Activated T-cell treated with anti-CD3 and anti-CD28 coated beads for 1 hour (primary cell): ENCODE measurements at places on chromosomes 5 and 9.

DNA sequence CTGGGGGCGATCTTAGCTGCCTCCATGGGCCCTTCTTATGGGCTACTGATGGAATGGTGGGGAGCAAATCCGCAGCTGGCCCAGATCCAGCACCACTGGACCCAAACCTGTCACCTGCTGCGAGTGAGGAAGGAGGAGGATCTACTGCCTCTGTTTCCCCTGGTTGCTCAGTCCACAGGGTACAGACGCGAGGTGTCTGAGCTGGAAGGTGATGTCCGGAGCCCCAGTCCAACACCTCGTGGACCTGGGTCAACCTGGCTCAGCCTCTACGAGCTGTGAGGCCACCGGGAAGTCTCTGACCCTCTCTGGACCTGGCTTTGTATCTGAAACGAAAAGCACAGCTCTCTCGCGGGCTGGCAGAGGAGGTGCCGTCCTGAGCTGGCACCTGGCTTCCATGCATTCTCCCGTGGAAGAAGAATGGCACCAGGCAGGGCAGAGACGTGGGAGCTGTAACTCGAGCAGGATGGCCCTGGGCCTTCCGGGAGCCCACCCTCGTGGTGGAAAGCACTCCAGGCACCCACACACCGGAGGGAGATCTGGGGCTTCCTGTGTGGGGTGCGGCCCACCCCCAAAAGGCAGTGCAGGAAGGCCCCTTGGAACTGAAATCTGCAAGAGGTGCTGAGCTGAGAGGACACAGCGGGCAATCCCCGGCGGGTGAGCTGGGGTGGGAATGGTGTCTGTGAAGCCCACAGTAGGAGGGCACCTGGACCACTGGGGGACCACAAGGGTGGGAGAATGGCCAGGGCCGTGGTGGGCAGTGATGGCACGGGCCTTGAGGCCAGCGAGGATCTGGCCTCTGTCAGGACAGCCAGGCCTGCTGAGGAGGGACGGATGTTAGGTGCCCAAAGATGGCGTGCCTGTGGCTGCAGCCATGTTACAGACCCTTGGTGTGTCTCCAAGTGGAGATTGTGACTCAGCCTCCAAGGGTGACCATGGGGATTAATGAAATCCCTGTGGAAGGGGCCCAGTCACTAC, 133.4 kb downstream of the OLFM1 start:
- DNase-seq, result no peak

GRCh38 chr5:24547132-24547531, 97.6 kb downstream of the CDH10 start:
- DNase-seq, result no peak

DNA sequence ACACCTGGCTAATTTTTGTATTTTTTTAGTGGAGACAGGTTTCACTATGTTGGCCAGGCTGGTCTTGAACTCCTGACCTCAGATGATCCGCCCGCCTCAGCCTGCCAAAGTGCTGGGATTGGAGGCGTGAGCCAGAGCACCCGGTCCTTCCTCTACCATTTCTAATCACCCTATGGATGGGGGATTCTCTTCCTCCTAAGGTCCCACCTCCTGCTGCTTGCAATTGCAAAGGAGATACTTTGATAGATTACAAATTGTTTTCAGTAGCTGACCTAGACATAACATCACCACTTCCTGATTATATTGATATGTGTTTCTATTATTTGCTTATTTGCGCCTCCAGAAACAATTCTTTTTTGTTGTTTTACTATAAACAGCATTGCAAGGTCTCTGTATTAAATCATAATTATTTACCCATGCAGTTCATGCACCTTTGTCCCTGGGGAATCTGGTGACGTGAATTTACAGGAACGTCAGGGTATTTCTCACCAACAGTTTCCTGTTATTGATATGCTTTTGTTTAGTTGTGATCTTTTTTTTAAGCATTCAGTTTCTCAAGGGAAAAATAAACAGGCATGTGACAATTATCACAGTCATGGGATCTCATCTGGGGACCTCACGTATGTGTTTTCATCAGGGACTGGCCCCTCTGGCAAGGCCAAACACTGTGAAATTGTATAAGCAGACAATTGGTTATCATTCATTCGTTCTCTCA, 43.2 kb downstream of the ESM1 start:
- no peak for DNase-seq

DNA sequence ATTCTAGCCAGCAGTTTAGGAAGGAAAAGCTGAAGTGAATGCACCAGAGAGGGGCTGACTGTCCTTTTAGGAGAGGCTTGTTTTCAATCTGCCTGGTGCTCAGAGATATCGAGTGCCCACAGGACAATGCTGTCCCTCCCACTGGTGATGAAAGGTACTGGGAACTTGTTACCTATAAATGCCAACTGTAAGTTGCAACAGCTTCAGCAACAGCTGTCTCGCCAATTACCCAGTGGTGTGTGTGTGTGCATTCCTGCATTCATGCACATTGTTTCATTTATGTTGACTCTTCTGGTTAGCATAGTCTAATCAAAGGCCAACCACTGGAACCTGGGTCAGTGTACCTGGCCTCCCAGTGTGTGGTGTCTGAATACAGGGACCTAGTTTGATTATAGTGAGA, 161.1 kb downstream of the CSNK1G3 start:
- DNase-seq, result no peak

GRCh38 chr9:77161191-77161590, 16.1 kb upstream of the VPS13A start:
- DNase-seq, result no peak

GRCh38 chr5:8094304-8094703, 225.4 kb downstream of the MTRR start:
- DNase-seq, result no peak

DNA sequence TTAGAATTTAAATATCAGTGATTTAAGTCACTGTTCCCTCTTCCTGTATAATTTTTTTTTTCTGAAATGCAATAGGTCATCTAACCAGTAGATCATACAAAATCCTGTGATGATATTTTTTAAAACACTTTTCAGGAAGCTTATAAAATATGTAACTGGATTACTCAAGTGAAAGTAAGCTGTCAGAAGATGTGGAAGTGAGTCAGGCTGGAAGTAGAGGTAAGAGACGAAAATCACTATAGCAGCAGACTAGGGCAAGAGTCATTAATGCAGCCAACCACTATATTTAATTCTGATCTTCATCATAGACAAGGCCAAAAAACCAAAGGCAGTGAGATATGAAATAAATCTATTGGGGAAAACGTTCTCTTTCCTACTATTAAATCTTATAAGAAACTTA, 65.7 kb upstream of the C6 start:
- DNase-seq, result no peak

- no peak for DNase-seq
Observed at GRCh38 chr5:7894860-7895259, 25.9 kb downstream of the MTRR start.

- DNase-seq, result no peak
Observed at GRCh38 chr5:16978296-16978695, 42.2 kb upstream of the MYO10 start.

DNA sequence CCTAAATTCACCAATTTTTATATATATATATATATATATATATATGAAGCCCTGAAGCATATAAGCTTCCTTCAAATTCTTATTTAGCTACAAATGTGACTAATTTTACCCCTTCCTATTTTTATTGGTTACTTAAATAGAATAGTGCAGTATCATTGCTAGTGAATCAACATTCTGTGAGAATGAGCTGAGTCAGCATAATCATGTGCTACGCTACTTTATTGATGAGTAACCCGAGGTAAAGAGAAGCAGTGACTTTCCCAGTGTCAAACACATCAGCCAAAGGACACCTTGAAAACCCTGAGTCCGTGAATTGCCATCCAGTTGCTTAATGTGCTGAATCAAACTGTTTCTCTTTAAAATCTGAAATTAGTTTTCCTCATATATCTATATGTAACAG, 546.2 kb downstream of the DMRTA1 start:
- no peak for DNase-seq

DNA sequence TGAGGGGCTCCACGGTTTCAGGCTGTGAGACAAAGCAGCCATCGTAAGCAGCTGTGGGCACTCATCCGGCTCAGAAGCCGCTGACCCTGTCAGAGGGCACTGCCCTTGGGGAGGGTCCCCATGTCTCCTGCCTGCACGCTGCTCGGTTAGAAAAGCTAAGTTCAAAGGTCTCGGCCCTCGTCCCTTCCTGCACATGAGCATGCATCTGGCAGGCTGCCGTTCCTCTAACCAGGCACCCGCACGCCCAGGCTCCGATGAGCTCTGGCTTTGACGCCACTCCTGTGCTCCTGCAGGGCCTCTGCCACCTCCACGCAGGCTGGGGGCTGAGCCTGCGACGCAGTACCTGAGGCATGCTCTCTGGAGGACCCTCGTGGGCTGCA, 51.3 kb downstream of the NKD2 start:
- no peak for DNase-seq

- DNase-seq, result no peak
Observed at GRCh38 chr5:74316064-74316603, 324.4 kb downstream of the ENC1 start.

DNA sequence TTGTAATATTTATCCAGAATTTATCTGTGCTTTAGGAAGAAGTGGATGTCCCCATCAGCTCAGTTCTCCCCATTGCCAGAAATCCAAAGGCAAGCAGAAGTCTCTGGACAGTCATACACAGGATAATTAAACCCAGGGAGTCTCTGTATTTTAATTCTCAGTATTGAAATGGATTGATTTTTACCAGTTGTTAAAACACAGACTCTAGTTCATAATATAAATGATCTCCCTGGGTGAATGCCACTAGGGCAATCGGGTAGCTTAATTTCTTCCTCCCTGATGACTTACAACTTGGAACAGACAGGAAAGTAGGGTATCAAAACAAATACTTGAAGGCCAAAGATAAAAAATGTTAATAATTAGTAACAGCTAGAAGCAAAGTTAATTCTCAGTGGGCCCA, 66.5 kb upstream of the DAP start:
- DNase-seq, result no peak

GRCh38 chr9:131475956-131476776, 26.6 kb upstream of the POMT1 start:
- no peak for DNase-seq

GRCh38 chr9:124394167-124394566, 21.1 kb downstream of the PSMB7 start:
- no peak for DNase-seq

DNA sequence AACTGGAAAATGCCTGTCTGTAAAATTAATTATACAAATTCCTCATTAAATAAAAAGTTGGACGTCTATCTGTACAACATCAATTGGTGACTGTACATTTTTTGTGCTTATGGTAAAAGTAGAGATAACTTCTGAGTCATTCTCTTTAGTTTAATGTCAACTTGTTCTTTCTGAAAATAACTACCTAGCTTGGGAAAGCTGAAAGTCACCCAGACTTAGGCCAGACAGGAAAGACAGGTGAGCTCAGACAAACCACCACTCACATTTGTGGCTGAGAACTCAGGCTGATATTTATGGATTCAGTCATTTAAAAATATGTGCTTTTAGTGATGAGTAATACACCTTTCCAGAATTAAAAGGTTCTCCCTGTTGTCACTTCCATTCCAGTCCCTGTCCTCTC, 31.9 kb upstream of the ENTREP1 start:
- no peak for DNase-seq

- no peak for DNase-seq
Observed at GRCh38 chr9:92484563-92484962, 2.3 kb upstream of the ASPN start.

DNA sequence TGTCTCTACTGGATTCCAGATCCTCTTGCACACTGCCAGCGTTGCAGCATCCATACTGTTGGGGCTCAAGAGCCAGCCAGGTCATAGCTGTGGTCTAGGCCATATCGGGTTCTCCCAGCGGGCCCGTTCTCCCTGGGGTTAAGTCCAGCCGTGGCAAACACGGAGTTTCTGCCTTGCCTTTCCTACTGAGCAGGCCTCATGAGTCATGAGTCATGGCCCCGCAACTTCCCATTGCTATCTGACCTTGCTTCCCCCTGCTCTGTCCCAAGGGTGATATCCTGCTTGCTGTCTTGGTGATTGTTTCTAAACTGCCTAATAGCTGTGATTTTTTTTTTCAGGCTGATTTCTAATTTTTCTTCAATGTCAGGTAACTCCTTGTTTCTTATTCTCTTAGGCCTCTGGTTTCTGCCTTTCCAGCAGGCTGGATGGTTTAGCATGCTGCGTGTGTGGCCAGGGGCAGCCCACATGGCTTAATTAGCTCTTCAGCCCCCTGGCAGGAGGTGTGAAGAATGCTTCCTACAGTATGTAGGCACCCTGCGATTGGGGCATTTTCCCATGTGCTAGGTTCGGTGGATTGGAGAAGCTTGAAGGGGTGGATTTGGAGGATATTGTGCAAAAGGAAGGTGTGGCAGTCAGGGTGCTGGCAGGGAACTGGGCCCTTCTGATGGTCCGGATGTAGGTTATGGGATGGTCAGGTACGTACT, 18.7 kb downstream of the DAPK1 start:
- DNase-seq, result no peak

DNA sequence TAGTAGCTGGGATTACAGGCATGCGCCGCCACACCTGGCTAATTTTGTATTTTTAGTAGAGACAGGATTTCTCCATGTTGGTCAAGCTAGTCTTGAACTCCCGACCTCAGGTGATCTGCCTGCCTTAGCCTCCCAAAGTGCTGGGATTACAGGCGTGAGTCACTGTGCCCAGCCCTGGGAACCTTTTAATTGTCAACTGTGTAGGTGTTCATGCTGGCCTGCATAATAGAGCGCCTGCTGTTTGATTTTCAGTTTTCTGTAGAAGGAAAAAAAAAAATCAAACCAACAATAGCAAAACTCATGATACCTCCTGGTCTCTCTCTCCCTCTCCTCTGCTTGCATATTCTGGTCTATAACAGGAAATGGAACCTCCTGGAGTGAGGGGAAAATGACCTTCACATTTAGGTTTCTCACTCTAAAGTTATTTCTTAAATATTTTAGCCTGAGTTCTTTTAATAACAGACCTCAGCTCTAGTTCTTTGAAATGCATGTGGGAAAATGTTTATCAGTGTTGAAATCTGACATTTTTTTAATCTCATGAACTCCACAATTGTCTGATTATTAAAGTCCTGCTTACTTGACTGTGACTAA, 51.7 kb downstream of the EXOSC2 start:
- no peak for DNase-seq

DNA sequence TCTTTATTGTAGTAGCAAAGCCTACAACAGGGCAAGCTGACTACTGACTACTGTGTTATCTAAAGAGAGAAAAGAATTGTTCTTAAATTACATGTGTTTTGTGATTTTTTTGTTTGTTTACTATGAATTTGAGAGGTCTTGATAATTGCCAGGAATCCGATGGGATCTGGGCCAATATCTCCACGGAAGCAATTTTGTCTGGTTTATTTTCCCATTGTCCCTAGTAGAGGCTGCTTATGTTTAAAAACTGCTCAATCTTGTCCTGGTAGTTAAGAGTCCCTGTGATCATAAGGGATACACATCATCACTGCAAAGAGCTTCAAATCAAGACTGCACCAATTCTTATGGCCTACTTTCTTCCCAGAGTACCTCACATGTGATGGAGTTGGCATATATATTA, 94.4 kb downstream of the GLDC start:
- no peak for DNase-seq

- DNase-seq, result no peak
Observed at GRCh38 chr5:33370466-33370859, 70.3 kb upstream of the TARS1 start.

GRCh38 chr9:91914404-91914803, 35.6 kb downstream of the ROR2 start:
- no peak for DNase-seq

- no peak for DNase-seq
Observed at GRCh38 chr5:94218374-94218773, 400.0 kb downstream of the KIAA0825 start.

GRCh38 chr9:109335121-109335520, 14.3 kb upstream of the EPB41L4B start:
- no peak for DNase-seq

- no peak for DNase-seq
Observed at GRCh38 chr5:2124434-2125170, 241.9 kb upstream of the IRX4 start.

- no peak for DNase-seq
Observed at GRCh38 chr5:159051421-159052282, 48.1 kb downstream of the EBF1 start.
